ENCODE measurements at places on chromosomes 4 and X.

DNA sequence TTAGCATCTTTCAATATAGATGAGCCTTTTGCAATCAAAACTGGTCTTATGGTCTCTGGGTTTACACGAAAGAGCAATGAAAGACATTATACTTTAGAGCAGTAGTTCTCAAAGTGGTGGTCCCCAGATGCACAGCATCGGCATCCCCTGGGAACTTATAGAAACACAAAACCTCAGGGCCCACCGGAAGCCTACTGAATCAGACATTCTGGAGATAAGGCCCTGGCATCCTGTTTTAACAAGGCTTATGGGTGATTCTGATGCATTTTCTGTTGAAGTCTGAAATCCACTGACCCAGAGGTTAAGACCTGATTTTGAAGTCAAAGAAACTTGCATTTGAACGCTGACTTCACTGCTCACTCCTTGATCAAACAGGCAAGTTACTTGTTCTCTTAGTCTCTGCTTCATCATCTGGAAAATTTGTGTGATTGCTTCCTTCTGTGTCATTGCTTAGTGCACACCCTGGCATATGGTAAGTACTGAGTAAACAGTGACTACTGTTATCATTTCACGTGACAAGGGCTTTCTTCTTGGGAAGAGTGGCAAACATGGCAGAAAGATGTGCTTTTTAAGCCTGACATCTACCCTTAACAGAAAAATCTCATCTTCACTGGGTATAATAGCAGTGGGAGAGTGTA, 14.5 kb downstream of the CHRNA9 start:
- DNase-seq: peak; percentile 13

DNA sequence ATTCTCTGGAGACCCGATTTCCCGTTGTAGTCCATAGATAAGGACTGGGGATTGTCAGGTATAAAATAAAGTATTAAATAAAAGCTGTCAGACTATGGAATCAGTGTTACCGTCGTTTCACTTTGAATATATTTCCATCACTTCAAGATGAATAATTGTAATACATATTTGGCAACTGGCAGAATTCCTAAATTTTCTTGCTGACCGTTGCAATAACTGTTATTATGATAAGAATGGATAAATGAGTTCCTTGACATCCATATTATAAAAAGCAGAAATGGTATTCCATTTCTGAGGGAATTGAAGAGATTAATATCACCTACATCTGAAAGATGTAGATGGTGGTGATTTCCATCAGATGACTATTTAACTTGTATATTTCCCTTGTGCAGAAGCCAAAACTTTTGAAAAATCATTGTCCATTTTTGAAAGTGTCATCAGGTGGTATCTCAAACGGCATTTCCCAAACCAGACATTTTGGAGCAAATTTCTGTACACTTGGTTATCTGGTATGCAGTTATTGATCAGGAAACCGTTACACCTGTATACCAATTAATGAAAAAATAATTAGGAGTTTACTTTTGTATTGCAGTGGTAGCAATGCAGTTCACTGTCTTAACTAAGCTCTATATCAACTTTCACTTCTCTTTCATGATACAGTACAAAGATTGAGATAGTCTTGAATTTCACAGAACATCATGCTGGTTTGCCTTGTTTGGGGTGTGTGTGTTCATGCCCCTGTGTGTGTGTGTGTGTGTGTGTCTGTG, 878.5 kb downstream of the PCDH18 start:
- no peak for DNase-seq

- peak; percentile 26 for DNase-seq
Observed at GRCh38 chr4:155759372-155760252, 791 bp downstream of the GUCY1B1 start.

DNA sequence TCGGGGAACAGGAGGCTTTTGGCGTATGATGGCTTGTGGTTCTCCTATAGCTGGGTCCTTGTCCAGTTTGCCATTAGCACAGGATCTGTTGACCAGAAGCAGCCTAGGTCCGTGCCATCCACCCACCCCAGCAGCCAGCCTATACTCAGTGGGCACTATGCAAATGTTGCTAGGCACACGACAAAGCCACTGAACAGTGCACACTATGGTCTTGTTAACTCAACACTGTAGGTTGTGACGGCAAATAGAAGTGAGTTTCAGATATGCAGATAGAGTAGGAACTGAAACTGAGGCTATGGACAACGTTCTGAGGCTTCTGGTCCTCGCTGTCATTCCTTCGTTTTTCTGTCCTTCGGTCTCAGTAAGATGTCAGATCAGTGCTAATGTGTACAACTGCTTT, 541.3 kb upstream of the TENM3 start:
- no peak for DNase-seq

- DNase-seq: peak; percentile 32
Observed at GRCh38 chr4:48748949-48749596, 31.0 kb downstream of the FRYL start.

- peak; percentile 43 for DNase-seq
Observed at GRCh38 chrX:140701480-140701879, 8.1 kb upstream of the LINC00632 start.

- no peak for DNase-seq
Observed at GRCh38 chr4:56388306-56388705, 1.0 kb upstream of the AASDH start.

DNA sequence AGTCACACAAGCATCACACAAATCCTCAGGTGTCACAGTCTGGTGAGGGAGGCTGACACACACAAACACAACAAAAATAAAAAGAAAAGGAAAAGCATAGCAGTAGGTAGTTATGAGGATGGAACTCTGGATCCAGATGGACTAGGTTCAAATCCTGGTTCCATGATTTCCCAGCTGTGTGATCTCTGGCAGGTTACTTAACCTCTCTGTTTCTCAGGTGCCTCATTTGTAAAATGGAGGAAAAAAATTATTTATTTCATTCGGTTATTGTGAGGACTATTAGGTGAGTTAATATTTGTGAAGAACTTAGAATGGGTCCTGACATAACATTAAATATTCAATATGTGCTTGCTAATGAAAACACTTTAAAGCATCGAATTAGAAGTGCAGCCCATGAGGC, 19.8 kb downstream of the GAGE1 start:
- DNase-seq: no peak

- no peak for DNase-seq
Observed at GRCh38 chrX:150844016-150844415, 54.5 kb downstream of the CD99L2 start.

GRCh38 chr4:143247866-143248265, 63.1 kb downstream of the USP38 start:
- DNase-seq: no peak

GRCh38 chrX:38985375-38985774, 184.1 kb downstream of the MID1IP1 start:
- DNase-seq: peak; percentile 30

Data from choroid plexus epithelial cell (primary cell).